ENCODE measurements at places on chromosomes 2 and 18. TPM values are rescaled to one million over a fixed set of nuclear protein-coding genes. Genes with fewer than 3 reads are reported as not detected.

DNA sequence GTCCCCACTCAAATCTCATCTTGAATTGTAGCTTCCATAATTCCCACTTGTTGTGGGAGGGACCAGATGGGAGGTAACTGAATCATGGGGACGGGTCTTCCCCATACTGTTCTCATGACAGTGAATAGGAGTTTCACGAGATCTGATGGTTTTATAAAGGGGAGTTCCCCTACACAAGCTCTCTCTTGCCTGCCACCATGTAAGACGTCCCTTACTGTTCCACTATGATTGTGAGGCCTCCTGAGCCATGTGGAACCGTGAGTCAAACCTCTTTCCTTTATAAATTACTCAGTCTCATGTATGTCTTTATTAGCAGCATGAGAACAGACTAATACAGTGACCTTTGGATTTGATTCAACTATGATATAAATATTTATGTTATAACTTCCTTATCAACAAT is 78.0 kb downstream of the CYRIA start:
- H3K27me3 ChIP-seq, result no peaks in the 10 kb centered on the region
- no peaks in the 10 kb centered on the region for H3K4me1 ChIP-seq
- no peak for DNase-seq
- no peaks in the 10 kb centered on the region for H3K36me3 ChIP-seq
- no peak overlapping the region for H3K4me3 ChIP-seq

DNA sequence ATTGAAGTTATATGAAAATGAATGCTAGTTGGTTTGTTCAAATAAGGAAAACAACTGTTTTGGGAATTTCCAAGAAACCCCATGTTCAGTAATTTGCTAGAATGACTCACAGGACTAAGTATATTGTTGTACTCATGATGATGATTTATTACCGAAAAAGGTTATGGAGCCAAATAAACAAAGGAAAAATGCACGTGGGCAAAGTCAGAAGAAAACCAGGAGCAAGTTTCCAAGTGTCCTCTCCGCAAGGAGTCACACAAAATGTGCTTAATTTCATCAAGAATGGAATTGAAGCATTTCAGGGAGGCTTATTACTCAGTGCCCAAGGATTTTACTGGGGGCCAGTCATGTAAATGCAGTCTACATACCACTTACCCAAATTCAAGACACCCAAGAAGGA is 1652.4 kb upstream of the TMEFF2 start:
- no peak overlapping the region for H3K27ac ChIP-seq
- peaks cover 14% of the 10 kb centered on the region for H3K4me1 ChIP-seq
- H3K36me3 ChIP-seq, result peaks cover 5% of the 10 kb centered on the region
- H3K27me3 ChIP-seq, result no peaks in the 10 kb centered on the region
- DNase-seq, result no peak

- peaks cover 2% of the 10 kb centered on the region for H3K4me1 ChIP-seq
- no peak for DNase-seq
- no peaks in the 10 kb centered on the region for H3K27me3 ChIP-seq
Measured at GRCh38 chr2:223232285-223232684, 180.3 kb downstream of the KCNE4 start.

DNA sequence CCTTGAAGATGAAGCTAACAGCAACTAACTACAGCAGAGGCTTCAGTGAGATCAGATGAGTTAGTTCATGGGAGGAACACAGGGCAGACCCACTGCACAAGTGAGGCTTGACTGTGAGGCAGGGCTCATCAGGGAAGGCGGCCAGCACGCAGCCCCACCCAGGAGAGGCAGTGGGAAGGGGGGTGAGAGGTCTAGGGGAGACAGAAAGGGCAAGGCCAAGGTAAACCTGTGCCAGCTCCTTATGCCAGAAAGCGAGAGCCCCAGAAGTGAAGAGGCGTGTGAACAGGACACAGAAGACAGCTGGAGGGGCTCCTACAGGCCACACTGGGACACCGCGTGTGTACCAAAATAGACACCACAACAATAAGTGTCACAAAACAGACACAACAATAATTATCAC is 48.6 kb downstream of the ANO7 start:
- H3K27me3 ChIP-seq, result no peaks in the 10 kb centered on the region
- no peak for DNase-seq
- H3K4me1 ChIP-seq, result no peaks in the 10 kb centered on the region

DNA sequence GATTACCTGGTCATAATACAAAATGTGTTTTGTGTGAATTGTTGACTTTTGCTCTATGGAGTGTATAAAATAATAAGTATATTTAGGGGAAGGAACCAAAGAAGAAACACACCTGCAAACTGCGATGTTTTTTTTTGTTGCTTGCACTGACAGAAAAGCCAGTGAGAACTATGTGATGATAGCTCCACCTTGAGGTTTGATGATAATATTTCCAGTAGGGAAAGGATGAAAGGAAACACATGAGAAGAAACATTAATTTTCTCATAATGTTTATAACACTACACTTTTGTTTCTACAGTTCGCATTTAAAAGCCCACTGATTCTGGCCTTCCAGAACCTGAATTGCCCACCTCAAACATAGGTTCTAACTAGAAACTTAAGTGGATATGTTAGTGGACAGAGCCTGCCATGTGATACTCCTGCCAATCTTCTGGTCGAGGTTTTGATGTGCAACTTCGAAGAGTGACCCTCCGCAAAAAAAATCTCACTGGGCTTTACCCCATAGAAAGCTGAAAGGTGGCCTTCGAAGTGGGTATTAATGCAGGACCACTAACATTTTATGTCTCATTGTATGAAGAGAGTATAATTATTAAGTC is 476.4 kb upstream of the SPHKAP start:
- H3K4me3 ChIP-seq, result no peak overlapping the region
- H3K4me1 ChIP-seq, result peaks cover 15% of the 10 kb centered on the region
- no peaks in the 10 kb centered on the region for H3K27me3 ChIP-seq
- DNase-seq, result no peak
- no peak overlapping the region for H3K27ac ChIP-seq

DNA sequence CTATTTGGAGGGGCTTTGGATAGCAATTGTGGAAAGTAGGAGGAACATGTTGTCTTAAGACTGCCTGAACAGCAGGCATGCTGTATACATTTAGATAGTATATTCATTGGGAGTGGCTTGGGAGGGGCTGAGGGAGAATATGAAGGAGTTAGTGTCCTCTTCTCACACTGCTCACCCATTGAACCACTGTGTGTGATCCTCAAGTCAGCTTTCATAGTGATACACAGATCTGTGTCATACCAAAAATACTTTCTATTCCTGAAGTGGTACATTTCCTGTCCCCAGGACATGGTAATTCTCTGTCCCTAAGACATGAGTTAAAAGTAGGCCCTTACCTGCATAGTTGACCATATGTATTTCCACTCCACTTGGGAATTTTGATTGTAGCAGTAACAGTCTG is 9.6 kb downstream of the NEMP2 start:
- DNase-seq, result no peak
- H3K27me3 ChIP-seq, result no peaks in the 10 kb centered on the region
- H3K27ac ChIP-seq, result no peak overlapping the region
- peaks cover 2% of the 10 kb centered on the region for H3K36me3 ChIP-seq
- H3K4me1 ChIP-seq, result peaks cover 19% of the 10 kb centered on the region

- no peaks in the 10 kb centered on the region for H3K4me1 ChIP-seq
- no peak overlapping the region for H3K27ac ChIP-seq
- H3K27me3 ChIP-seq, result peaks cover 3% of the 10 kb centered on the region
- H3K36me3 ChIP-seq, result peaks cover 2% of the 10 kb centered on the region
Measured at GRCh38 chr2:157339965-157340655, 14.5 kb upstream of the ERMN start.

DNA sequence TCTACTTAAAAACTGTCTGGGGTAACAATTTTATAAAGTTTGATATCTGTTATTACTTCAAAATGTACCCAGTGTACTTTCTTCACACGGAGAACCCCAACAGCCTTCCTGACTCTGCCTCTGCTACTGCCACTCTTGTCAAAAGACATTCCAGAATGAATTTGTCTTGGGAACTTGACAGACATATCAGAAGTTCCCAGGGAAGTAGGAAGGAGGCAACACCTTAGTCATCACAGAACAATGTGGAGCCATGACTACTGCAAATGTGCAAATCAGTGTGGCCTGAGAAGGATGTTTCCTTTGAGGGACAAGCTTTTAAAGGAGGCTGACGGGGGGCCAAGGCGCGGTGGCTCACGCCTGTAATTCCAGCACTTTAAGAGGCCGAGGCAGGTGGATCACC is 133.8 kb upstream of the RNF152 start:
- no peaks in the 10 kb centered on the region for H3K4me1 ChIP-seq
- no peaks in the 10 kb centered on the region for H3K36me3 ChIP-seq
- no peak for DNase-seq
- no peak overlapping the region for H3K4me3 ChIP-seq
- H3K27me3 ChIP-seq, result peaks cover 10% of the 10 kb centered on the region
- H3K27ac ChIP-seq, result peak overlapping the region; percentile 15

GRCh38 chr2:157784169-157784822 is 91.8 kb downstream of the ACVR1 start:
- peaks cover 5% of the 10 kb centered on the region for H3K36me3 ChIP-seq
- H3K27ac ChIP-seq, result no peak overlapping the region
- H3K4me3 ChIP-seq, result no peak overlapping the region
- no peaks in the 10 kb centered on the region for H3K27me3 ChIP-seq
- no peak for DNase-seq

GRCh38 chr2:205424326-205424725 is 258.0 kb upstream of the NRP2 start:
- H3K36me3 ChIP-seq, result no peaks in the 10 kb centered on the region
- DNase-seq, result no peak
- H3K27me3 ChIP-seq, result no peaks in the 10 kb centered on the region
- H3K4me1 ChIP-seq, result peaks cover 3% of the 10 kb centered on the region

GRCh38 chr2:77363277-77363676 is 158.9 kb downstream of the LRRTM4 start:
- no peaks in the 10 kb centered on the region for H3K36me3 ChIP-seq
- no peak overlapping the region for H3K4me3 ChIP-seq
- no peaks in the 10 kb centered on the region for H3K4me1 ChIP-seq
- H3K27ac ChIP-seq, result no peak overlapping the region
- no peak for DNase-seq

GRCh38 chr2:68835621-68836020 is 35.6 kb downstream of the BMP10 start:
- DNase-seq, result no peak
- no peak overlapping the region for H3K27ac ChIP-seq
- no peaks in the 10 kb centered on the region for H3K4me1 ChIP-seq
- H3K27me3 ChIP-seq, result no peaks in the 10 kb centered on the region
- no peaks in the 10 kb centered on the region for H3K36me3 ChIP-seq
- H3K4me3 ChIP-seq, result no peak overlapping the region

DNA sequence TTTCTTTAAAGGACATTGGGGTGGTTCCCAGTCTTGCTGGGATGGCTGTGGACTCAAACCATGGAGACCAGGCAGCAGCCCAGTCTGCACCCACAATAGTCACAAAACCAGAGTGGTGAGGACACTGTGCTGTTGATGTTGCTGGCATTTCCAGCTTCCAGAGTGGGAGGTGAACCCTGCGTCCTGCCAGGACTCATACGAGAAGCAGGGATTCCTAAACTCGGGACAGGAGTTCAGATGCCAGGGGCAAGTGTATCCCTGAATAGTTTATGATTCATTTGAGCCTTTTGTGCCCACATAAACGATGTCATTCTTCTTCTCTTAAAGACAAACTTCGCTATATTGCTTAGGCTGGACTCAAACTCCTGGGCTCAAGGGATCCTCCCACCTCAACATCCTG is 62.8 kb downstream of the TCF7L1 start:
- no peak overlapping the region for H3K27ac ChIP-seq
- H3K4me1 ChIP-seq, result no peaks in the 10 kb centered on the region
- no peak overlapping the region for H3K4me3 ChIP-seq
- DNase-seq, result no peak

- H3K36me3 ChIP-seq, result no peaks in the 10 kb centered on the region
- H3K4me1 ChIP-seq, result no peaks in the 10 kb centered on the region
- H3K27ac ChIP-seq, result no peak overlapping the region
- no peak for DNase-seq
Measured at GRCh38 chr2:207357216-207357615, 172.5 kb upstream of the CREB1 start.

DNA sequence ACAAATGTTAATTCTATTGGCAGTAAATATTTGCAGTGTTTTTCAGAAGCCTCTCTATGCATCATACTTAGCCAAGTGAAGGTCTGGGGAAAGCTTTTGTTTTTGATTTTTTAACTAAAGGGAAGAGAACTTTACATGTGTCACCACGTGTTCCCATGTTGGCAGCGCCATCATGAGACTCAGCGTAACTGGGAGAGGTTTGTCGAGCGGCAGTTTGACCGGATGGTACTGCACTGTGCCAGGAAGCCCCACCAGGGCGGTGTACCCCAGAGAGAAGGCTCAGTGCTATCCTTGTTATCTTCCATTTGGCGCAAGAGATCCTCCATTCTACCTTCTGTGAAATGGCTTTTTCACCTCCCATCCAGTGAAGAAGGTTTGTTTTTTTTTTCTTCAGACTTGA is 38.5 kb downstream of the KIF5C start:
- no peak for DNase-seq
- H3K36me3 ChIP-seq, result peaks cover 3% of the 10 kb centered on the region
- H3K27ac ChIP-seq, result no peak overlapping the region
- no peak overlapping the region for H3K4me3 ChIP-seq
- H3K4me1 ChIP-seq, result no peaks in the 10 kb centered on the region

DNA sequence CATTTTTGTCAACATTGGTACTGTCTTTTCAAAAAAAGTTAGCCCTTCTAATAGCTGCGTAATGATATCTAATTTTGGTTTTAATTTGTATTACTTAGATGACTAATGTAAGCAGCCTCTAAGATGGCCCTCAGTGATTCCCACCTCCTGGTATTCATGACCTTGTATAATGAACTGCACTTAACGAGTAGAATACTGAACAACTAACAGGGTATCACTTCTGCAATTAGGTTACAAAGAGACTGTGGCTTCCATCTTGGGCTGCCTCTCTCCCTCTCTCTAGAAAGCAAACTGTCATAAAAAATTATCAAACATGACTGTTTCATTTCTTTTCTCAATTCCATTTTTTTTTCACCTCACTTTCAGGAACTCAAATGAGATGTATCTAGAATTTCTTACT is 120.9 kb downstream of the RNF152 start:
- H3K27me3 ChIP-seq, result no peaks in the 10 kb centered on the region
- H3K36me3 ChIP-seq, result peaks cover 6% of the 10 kb centered on the region
- H3K4me3 ChIP-seq, result no peak overlapping the region
- H3K27ac ChIP-seq, result no peak overlapping the region
- no peak for DNase-seq

GRCh38 chr2:127219171-127220070 is 678 bp downstream of the CYP27C1 start:
- DNase-seq, result peak; percentile 56
- peak overlapping the region; percentile 85 for H3K4me3 ChIP-seq
- H3K4me1 ChIP-seq, result peaks cover 23% of the 10 kb centered on the region
- peaks cover 8% of the 10 kb centered on the region for H3K27me3 ChIP-seq
- peak overlapping the region; percentile 69 for H3K27ac ChIP-seq
- peaks cover 1% of the 10 kb centered on the region for H3K36me3 ChIP-seq

DNA sequence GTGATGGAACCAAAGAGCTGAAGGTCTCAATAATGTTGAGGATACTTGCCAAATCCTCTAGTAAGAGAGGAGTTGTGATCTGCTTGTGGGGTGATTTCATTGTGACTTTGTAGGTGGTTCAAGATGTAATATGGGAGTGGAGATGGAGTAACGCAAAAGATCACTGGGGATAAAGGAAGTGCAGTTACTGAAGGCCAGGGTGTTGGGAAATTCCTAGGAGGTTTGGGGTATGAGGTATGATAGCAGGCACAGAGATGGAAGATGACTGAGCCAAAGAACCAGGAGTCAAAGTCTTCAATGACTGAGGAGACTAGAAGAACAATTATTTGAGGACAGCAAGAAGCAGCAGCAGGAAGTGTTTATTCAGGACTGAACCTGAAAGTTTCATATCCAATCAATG is 222.6 kb downstream of the NCKAP5 start:
- no peak overlapping the region for H3K27ac ChIP-seq
- peaks cover under 1% of the 10 kb centered on the region for H3K27me3 ChIP-seq
- DNase-seq, result no peak
- H3K4me1 ChIP-seq, result no peaks in the 10 kb centered on the region
- H3K4me3 ChIP-seq, result no peak overlapping the region

Gene ABCG5
- total RNA-seq, result not detected

Gene TPO
- total RNA-seq, result not detected

Gene CLEC4F
- not detected for total RNA-seq

Gene RGPD3
- total RNA-seq, result 0.38 TPM

Gene IRS1
- 17.1 TPM for total RNA-seq
